ENCODE measurements at places on chromosomes 11 and 22.

- no peak for DNase-seq
Measured at GRCh38 chr11:14642873-14643696, 519 bp upstream of the PDE3B start.

GRCh38 chr11:28760676-28761390, 652.6 kb downstream of the METTL15 start:
- DNase-seq = no peak

DNA sequence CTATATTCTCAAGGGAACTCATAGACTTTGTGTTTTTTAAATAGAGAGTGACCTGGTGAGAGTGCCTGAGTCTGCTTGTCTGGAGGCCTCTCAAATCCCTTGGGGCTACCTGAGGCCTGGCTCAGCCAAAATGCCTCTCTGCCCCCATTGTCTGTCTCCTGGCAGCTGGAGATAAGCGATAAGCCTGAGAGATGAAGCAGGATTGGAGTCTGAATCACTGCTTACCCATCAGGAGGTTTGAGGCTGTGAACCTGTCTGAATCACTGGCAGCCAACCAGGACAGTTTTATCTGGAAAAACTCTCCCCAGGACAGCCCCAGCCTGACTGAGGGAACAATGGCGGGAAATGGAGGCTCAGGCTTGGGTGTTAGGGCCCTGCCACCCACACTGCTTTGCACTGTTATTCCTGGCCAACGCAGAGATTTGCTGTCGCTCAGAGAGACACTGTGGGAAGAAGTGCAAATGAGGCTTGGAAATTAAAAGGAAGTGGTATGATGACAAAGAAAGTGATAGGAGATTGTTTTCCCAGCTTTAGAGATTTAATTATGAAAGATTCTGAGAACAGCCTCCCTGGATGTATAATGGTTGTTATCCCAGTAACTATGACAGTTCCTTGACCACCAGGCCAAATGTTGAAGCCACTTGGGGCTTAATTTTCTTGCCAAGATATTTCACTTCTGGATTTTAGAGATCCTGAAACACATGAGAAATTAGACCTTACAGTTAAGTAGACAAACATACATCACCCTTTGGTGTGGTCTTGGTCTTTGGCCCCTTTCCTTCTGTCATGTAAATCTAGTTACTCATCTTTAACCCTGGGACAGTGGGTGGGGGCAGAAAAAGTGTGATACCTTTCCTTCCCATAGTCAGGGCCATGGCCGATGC, 102.1 kb downstream of the RASSF10 start:
- no peak for DNase-seq

- no peak for DNase-seq
Measured at GRCh38 chr11:76408171-76408965, 27.2 kb downstream of the GVQW3 start.

GRCh38 chr11:57501953-57502352, 13.5 kb downstream of the SLC43A1 start:
- DNase-seq = no peak

DNA sequence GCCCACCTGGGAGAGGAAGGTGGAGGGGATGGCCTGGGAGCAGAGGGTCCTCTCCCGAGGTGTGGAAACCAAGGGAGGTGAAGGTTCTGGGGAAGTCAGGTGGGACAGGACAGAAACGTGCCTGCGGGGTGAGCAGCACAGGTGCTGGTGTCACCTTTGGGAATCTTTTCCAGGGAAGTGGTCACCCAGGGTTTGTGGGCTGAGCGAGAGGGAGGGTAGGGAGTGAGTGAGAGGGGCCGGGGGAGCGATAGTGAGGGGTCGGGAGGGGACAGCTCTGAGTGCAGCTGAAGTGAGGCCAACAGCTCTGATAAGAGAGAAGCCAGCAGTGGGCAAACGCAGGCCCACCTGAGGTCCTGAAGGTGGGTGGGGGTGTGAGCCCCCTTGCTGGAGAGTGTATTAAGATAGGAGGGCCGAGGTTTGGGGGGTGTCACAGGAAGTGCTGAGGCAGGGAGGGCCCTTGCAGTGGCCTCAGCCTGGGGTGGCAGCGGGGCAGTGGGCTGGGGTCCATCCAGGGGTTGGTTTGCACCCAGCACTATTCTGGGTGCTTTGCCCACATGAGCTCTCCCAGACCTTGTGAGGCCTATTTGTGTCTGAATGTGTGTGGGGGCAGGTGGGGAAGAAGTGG, 1.6 kb upstream of the SHANK3 start:
- DNase-seq = no peak

- peak; percentile 56 for DNase-seq
Measured at GRCh38 chr11:117535201-117535849, 207.7 kb downstream of the CEP164 start.

GRCh38 chr11:6705905-6706535, 22.9 kb upstream of the MRPL17 start:
- DNase-seq = peak; percentile 63

DNA sequence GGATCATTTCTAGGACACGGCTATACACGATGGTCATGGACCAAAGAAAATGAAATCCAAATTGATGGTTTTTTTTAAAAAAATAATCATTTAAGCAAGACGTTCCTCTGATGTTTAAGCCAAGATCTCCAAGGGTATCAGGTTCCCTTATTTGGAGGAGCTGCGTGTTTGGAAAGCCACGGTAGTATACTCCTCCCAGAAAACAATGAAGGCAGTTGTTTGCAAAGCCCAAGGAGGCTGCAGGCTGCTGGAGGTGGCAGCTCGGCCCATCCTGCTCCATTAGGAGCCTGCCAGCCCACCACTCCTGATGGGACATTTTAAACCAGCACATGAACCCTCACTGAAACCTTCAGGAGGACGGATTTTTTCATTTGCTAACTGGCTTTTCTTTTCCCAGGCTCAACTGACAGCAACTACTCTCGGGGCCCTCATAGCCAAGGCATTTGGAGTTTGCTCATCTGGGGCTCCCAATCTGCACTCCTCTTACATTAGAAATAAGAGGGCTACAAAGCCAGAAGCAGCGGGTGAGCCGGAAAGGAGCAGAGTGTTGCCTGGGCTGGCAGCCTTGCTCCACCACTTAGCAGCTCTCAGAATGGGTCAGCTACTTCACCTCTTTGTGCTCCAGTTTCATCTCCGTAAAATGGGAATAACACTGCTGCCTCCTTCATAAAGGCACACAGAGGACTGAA, 58.4 kb downstream of the ABTB2 start:
- DNase-seq = no peak

GRCh38 chr22:30568137-30568805, 6.2 kb downstream of the GAL3ST1 start:
- no peak for DNase-seq

DNA sequence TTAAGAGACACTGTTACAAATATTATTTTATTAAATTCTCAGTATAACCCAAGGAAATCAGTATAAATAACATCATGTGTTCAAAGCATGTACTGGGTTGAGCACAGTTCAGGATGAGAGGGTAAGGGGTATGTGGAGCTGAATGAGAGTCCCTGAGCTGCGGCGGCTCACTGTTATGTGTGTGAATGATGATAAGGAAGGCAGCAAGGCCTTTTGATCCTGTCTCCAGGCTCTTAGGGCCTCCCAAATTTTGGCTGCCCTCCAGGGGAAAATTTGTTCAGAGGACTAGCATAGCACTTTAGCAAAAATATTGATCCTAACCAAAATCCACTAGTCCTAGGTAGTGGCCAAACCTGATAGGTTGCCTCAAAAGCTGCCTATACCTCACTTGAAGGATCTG, 86.1 kb upstream of the SPON1 start:
- no peak for DNase-seq

- DNase-seq = no peak
Measured at GRCh38 chr11:109818290-109818689, 274.9 kb upstream of the ZC3H12C start.

GRCh38 chr11:117972629-117973502, 13.3 kb upstream of the IL10RA start:
- DNase-seq = no peak

DNA sequence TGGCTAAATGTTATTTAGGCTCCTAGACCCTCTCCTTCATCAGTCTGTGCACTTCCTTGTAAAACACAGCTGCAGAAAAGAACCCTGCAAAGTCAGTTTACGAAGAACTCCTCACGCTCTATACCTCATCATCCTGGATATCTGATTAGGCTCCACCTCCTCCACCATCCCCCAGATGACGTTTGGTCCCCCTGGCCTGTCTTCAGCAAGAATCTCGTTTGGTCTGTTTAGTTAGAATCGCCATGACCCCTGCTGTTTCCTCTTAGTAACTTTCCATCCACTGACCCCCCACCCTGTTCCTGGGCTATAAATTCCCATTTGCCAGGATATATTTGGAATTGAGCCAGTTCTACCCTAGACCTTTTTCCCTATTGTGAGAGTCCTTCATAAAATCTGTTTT, 214.1 kb downstream of the OPCML start:
- no peak for DNase-seq

GRCh38 chr11:26827567-26828081, 105.8 kb upstream of the SLC5A12 start:
- no peak for DNase-seq

DNA sequence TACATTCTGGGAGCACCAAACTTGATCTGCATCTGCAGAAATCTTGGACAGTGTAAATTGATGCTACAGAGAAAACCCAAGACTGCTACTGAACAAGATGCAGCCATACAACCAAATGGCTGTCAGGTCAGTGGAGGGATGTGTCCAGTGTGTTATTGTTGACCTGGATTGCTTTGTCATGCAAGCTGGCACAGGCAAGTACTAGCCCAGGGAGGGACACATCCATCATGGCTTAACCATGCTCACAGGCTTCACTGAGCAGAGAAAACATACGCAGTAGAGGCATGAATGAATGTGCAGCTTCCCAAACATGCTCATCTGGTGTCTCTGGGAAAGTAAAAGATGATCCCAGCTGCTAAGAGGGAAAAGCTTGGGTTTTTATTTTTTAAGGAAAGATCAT, 93.6 kb downstream of the MTNR1B start:
- no peak for DNase-seq

DNA sequence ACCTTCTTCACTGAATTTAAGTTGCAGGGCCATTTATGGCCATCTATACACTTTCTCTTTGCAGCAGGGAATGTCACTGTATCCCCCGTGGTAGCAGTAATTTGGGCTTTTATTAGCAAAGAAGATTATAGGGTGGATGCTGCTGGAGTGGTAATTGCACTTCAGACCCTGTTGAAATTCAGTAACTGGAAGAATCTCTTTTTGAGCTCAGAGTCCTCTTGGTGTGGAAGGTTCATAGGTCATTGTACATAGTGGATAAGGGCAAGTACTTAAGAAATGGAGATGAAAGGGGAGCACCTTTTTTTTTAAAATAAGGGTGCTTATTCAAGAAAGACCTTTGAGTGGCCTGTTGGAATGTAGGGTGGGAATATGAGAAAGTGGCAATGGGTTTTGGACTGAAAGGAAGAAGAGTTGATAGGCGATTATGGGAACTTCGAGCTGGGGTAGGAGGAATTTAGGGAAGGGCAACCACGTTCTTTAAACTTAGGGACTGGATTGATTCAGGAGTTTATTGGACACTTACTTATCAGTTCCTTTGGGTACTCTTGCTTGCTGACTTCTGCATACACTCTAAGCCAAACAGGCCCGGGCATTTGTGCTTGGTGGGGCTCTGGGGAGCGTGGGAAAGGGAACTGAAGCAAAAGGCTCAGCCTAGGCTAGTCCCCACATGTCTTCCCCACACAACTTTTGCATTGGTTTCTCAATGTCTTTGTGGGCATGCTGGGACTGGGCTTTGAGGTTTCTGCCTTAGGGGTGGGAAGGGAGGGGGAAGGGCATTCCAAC, 26.5 kb downstream of the CTNND1 start:
- no peak for DNase-seq

- no peak for DNase-seq
Measured at GRCh38 chr11:74739546-74740270, 8.5 kb upstream of the CHRDL2 start.

GRCh38 chr11:116895048-116895757, 57.8 kb upstream of the APOA1 start:
- DNase-seq = no peak

DNA sequence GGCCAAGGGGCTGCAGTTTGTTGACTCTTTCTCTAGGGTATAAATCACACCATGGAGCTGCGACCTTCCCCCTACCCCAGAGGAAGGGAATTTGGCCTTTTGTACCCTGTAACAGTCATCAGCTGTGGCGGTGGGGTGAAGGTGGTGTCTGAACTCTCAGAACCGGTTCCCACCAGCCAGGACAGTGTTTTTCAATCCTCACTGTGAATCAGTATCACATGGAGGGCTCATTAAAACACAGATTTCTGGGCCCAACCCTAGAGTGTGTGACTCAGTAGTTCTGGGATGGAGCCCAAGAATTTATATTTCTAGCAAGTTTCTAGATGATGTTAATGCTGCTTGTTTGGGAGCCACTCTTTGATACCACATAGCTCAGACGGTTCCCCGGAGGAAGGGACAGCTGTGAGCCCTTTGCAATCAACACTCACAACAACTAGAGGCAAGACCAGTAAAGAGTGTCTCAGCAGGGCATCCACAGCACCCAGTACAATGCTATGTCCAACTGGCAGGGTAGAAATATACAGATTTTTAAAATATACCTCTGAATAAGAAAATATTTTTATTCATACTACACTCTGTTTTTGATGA, 43.9 kb upstream of the FAT3 start:
- no peak for DNase-seq

- no peak for DNase-seq
Measured at GRCh38 chr22:21902296-21903087, 35.0 kb upstream of the MAPK1 start.

- peak; percentile 11 for DNase-seq
Measured at GRCh38 chr22:23820748-23821211, 18.0 kb downstream of the DERL3 start.

- no peak for DNase-seq
Measured at GRCh38 chr11:64472593-64473455, 113.9 kb downstream of the RPS6KA4 start.

GRCh38 chr11:130422251-130422995, 6.0 kb downstream of the ADAMTS8 start:
- no peak for DNase-seq

DNA sequence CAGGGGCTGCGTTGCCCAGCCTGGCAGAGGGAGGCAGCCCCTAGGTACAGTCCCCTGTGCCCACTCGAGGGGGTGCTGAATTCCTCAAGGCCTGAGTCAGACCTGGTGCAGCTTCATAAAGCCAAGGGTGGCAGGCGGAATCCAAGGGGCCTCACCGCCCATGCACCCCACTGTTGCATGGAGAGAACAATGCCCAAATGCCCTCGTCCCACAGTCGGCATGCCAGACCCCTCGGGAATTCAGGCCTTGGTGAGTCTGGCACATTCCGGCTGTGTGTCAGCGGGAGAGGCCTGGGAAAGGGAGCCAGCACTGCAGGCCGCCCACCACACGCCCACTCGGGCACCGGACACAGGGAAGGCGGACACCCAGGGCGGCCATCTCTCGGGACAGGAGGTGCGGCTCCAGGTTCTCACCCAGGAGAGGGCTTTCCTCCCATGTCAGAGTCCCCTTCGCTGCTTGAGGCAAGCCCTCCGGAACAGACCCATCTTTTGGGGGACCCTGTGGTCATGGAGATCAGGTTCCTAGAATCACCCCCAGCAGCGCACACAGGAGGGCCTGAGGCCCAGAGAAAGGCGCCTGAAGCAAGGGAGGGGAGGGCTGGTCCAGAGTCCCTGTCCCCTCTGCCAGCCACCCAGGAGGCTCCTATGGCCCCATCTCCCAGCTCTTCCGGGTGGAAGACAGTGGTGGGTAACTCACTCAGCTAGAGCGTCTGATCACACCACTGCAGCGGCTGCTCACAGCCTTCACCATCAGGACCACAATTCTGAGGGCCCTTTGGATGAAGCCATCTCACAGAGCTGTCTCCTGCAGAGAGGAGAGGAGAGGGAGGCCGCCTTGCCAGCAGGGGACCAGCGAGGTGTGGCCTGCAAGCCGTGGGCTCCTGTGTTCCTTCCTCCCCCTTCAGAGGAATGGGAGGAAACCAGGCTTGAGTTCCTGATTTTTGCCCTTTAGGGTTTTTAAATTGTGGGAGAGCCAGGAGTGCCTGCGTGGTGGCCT, 31.6 kb upstream of the KCNQ1OT1 start:
- DNase-seq = no peak
